NCI-H2171 (cell line): ENCODE measurements at places on chromosomes 1 and 21.

DNA sequence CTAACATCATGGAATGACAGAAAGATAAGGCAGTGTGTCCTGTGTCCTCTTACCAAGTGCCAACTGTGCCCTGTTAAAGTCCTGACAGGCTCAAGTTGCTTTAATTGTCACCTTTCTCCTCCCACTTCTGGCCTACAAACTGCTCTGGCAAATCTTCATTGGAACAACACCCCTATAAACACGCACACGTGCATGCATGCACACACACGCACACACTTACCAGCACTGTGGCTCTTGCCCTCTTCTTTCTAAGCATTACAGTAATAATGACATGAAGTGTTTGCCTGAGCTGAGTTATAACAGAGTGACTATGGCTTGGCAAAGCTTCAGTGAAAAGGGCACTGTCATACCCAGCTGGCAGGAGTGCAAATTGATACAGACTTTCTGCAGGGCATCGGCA is 82.3 kb upstream of the SYT6 start:
- DNase-seq = peak; percentile 21

- DNase-seq = no peak
Observed at GRCh38 chr1:203453016-203453415, 22.6 kb upstream of the PRELP start.

GRCh38 chr1:36352125-36352909 is 28.9 kb upstream of the EVA1B start:
- no peak for DNase-seq

DNA sequence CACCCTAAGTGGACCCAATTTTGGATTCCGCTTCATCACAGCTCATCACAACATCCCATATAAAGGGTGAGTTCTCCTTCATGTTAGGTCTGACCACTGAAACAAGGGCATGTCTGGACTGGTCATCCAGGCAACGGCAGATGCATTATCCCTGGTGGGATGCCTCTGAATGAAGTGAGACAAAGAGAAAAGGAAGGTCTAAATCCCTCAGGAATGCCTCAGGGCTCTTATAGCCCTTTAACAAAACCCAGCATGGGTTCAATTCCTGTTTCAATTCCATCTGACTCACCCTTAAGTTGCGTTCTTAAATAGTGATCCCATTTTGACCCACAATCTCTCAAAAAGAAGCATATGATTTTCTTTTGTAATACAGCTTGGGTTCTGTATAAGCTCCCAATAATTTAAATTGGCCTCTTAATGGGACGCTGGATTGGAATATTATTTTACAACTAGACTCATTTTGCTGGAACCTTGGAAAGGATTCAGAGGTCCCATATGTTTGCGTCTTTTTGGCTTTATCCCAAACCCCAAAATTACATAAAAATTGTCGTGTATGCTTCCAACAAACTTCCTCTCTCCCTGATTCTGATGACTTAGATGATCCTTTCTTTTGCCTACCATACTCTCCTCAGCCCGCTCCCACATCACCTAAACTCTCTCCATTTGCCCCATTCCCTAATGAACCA is 287.4 kb upstream of the ZP4 start:
- no peak for DNase-seq

GRCh38 chr1:64568171-64568450 is 98.2 kb downstream of the CACHD1 start:
- DNase-seq = no peak

GRCh38 chr21:43331962-43332828 is 94.7 kb downstream of the SIK1 start:
- no peak for DNase-seq
